ENCODE measurements at places on chromosomes 11 and 22. TPM values are rescaled to one million over a fixed set of nuclear protein-coding genes. Genes with fewer than 3 reads are reported as not detected.
A peak's percentile ranks its signal among the peaks of the same experiment; 100 is the strongest.

- DNase-seq, result no peak
Observed at GRCh38 chr11:85822814-85823213, 11.9 kb upstream of the SYTL2 start.

GRCh38 chr11:15859411-15859810 lies 496.9 kb downstream of the SOX6 start:
- no peak for DNase-seq

DNA sequence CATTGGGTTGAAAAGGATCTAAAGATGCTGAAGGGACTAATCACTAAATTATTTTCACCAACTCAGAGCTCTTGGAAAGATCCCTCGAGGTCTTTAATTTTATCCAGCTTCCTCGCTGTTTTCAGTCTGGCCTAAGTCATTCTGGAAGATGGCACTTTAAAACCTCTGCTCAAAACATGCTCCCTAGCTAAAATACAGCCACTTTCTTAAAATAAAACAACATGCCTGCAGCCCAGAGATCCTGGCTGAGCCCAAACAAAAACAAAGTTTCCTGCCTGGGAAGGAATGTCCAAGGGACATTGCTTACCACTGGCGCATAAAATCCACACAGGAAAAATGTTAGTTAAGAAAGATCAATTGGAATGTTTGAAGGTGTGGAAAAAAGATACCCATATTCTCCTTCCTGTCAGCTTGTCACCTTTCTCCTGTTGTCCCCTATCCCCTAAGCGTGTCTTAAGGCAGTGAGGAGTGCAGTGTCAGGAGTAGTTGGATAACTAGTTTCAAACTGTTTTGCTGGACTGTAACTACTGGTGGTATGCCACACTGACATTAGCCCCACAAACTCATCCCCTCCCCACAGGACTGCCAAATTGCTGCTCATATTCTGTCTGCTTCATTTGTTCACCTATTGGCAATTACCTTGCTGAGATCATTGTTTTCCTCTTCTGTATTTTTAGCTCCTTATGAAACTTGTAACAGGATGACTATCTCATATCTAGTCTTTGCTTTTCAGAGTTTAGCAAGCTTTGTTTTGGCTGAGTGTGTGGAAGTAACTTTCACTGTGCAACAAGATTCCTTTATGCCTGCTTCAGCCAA lies 108.3 kb upstream of the SESN3 start:
- DNase-seq, result no peak

- DNase-seq, result no peak
Observed at GRCh38 chr11:73852049-73852448, 24.6 kb downstream of the COA4 start.

DNA sequence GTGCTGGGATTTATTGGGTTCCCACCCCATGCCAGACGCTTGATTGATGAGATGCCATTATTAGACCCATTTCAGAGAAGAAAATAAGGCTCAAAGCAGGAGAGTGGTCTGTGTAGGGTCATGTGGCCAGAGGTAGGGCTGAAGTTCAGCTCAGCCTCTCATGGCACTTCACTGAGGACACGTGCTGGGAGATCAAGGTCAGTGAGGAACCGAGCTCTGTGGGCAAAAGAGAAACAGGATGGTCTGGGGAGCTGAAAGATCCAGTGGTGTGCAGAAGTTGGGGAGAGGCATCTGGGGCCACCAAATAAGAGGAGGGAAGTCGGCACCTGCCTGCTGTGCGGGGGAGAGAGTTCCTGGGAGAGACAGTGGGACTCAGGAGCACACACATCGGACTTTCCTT lies 19.6 kb downstream of the RHOD start:
- DNase-seq, result no peak

GRCh38 chr11:59818572-59818971 lies 8.0 kb upstream of the MRPL16 start:
- DNase-seq, result no peak

DNA sequence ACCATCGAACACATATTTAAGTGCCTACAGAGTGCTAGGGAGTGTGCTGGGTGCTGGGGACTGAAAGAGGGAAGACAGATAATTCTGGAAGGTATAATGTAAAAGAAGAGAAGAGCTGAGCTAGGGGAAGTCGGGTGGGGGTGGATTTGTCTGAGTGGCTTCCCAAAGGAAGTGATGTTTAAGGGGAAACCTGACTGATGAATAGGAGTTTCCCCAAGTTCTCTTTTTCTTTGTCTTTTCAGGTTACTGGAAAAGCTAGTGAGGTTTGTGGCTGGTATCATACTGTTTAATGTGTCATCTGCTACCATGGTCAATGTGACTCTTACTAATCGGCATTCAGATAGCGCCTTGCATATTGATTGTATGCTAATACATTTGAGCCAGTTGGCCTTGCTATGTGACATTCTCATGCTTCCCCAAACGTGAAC lies 151.6 kb upstream of the MTMR2 start:
- DNase-seq, result no peak

DNA sequence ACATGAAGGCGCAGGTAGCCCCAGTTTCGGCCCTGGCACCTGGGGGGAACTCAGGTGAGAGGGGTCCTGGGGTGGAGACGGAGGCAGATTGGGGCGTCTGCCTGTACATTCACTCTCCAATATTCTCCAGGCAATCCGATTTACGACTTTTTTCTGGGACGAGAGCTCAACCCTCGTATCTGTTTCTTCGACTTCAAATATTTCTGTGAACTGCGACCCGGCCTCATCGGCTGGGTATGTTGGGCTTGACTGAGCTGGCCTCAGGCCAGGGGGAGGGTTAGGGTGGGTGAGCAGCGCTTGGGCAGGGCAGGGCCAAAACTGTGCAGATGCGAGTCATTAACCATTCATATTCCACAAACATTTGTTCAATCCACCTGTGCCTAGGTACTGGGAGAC lies 1.7 kb downstream of the TM7SF2 start:
- DNase-seq, result peak; percentile 56

DNA sequence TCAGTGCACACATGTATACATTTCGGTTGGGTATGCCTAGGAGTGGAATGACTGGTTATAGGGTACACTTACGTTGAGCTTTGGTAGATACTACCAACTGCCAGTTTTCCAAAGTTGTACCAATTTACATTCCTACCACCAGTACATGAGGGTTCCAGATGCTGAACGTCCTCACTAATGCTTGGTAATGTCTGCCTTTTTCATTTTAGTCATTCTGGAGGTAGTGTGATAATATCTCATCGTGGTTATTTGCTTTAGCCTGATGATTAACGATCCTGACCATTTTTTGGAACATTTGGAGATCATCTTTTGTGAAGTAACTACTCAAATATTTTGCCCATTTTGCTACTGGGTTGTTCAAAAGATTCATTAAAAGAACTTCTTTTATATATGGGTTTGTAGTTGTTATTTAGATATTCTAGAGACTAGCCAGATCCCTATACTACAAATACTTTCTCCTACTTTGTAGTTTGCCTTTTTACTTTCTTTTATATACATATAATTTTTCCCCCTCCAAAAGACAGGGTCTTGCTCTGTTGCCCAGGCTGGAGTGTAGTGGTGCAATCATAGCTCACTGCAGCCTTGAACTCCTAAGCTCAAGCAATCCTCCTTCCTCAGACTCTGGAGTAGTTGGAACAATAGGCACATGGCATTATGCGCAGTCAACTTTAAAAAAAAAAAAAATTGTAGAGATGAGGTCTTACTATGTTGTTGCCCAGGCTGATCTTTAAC lies 62.1 kb downstream of the RBFOX2 start:
- no peak for DNase-seq

GRCh38 chr11:73141031-73141308 lies 1.1 kb downstream of the FCHSD2 start:
- no peak for DNase-seq

GRCh38 chr11:10986006-10986405 lies 128.2 kb upstream of the ZBED5 start:
- DNase-seq, result no peak

DNA sequence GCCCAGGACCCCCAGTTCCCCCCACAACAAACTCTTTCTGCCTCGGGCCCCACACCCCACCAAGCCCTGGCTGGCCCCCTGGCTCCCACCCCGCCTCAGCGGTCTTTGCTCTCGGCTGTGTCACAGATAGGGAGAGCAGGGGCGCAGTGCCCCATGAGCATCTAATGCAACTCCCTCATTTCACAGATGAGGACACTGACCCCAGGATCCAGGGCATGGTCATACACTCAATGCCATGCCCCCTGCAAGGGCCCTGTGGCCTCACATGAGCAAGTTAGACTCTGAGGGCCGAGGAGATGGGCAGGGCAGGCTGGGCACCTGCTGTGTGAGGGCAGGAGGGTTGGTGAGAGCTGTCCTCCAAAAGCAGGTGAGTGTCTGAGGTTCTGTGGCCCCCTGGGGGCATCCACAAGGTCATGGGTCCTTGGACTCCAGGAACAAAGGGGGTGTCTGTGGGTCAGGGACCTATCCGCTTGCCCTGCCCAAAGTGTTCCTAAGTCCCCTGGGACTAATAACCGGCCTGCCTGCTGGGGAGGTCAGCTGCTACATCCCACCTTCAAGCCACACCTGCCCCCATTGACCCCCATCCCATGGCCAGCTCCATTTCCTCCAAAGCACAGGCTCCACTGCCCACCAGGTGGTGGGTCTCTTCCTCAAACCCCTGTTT lies 2.5 kb downstream of the MIF start:
- no peak for DNase-seq

GRCh38 chr11:123457187-123457770 lies 27.2 kb downstream of the GRAMD1B start:
- DNase-seq, result no peak

DNA sequence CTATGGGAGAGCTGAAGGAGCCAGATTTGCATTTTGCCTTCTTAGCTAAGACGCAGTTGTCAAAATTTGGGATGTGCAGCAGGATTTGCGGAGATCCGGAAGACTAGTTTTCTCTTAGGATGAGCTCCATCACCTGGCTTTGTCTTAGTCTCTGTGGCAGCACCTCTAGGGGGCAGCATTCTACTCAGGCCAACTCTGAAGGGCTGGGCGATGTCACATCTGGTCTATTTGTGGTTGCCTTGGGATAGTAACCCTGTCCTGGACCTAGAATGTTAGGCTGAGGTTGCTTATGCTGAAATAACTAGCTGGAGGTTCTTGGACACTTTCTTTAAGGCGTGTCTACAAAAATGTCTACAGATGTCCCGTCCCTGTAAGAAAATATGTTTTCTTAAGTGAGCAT lies 116.2 kb downstream of the FAT3 start:
- no peak for DNase-seq

DNA sequence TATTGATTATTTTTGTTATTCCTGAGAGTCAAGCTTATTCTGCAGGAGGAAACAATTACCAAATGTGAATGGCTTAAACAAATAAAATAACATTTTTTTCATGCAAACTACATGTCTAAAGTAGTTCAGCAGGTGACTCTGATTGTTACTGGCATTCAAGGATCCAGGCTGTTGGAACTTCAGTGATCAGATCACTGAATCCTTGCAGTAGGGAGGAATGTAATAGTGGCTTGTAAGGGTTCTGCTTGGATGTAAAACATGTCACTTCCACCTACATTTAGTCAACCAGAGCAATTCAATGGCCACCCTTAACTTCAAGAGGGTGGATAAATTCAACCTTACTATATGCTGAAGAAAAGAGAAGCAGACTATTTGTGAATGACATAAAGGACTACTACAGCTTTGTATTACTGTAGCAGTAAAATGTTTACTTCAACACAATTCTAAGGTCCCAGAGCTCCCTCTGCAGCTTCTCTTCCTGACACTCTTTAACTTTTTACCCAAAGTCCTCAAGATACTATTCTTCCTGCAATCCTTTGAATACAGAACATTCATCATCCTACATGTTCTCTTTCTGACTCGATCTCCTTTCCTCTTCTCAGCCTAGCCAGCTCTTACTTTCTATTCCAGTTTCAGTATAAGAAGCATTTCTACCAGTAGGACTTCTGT lies 284.0 kb downstream of the LRRC4C start:
- no peak for DNase-seq

- no peak for DNase-seq
Observed at GRCh38 chr11:87575088-87575487, 537.4 kb downstream of the TMEM135 start.

DNA sequence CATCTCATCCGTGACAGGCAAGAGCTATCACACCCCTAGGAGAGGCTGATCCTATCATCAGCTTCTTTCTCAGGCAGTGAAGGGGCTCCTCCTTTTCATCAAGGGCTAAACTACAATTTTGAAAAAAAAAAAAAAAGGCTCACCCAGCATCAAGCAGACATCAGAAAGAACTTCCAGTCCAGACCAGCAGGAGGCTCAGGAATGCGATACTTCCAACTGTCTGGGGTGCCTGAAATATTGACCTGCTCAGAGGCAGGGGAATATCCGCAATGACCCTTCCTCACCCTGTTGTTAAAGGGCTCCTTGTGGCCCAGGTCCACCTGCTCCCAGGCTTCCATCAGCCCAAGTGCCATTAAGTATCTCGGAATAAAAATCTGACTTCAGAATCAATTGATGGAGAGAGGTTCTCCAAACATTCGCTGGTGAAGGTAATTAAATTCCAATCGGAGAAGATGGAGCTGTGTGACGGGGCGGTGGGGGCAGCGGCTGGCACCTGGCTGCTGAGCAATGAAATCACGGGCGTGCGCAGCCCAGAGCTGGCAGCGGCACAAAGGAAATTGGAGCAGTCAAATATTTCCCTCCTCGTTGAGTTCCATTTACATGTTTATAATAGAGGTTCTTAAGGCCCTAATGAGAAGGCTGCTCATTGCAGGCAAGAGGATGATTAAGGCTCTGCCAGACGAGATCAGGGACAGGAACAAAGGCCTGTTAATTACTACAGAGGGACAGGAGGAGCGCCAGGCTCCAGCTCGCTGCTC lies 69.0 kb upstream of the THY1 start:
- no peak for DNase-seq

DNA sequence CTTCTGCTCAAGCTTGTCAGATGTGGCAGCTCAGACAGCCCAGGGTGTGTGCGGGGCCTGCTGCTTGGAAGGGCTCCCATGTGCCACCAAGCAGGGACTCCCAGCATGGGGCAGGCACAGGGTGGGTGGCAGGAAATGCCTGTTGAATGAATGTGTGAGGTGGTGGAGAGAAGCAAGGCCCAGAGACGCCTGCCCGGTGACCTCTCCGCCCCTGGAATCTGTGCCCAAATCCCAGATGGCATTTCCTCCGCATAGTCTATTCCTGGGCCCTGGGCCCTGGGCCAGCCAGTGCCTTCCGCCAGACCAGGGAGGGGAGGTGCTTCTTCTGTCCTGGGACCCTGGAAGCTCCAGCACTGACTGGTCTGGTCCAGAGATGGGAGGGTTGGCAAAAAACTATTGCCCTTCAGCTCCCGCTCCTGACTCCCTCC lies 3.7 kb downstream of the CST6 start:
- peak; percentile 92 for DNase-seq

GRCh38 chr11:69862797-69863543 lies 43.8 kb upstream of the FGF3 start:
- no peak for DNase-seq

GRCh38 chr11:111938687-111939160 lies 1.6 kb downstream of the DIXDC1 start:
- no peak for DNase-seq

Gene OR52W1
- not detected for total RNA-seq

Gene LRRC74B
- total RNA-seq, result not detected

Gene PDGFD
- 6.6 TPM for total RNA-seq

Gene FDXACB1
- 3.7 TPM for total RNA-seq

Gene MYRF
- total RNA-seq, result 1.4 TPM

Gene MRPL11
- total RNA-seq, result 201 TPM

Gene FANCF
- total RNA-seq, result 8.1 TPM

Data from SJSA1 (cell line).